ENCODE measurements at places on chromosomes 16 and 17.

DNA sequence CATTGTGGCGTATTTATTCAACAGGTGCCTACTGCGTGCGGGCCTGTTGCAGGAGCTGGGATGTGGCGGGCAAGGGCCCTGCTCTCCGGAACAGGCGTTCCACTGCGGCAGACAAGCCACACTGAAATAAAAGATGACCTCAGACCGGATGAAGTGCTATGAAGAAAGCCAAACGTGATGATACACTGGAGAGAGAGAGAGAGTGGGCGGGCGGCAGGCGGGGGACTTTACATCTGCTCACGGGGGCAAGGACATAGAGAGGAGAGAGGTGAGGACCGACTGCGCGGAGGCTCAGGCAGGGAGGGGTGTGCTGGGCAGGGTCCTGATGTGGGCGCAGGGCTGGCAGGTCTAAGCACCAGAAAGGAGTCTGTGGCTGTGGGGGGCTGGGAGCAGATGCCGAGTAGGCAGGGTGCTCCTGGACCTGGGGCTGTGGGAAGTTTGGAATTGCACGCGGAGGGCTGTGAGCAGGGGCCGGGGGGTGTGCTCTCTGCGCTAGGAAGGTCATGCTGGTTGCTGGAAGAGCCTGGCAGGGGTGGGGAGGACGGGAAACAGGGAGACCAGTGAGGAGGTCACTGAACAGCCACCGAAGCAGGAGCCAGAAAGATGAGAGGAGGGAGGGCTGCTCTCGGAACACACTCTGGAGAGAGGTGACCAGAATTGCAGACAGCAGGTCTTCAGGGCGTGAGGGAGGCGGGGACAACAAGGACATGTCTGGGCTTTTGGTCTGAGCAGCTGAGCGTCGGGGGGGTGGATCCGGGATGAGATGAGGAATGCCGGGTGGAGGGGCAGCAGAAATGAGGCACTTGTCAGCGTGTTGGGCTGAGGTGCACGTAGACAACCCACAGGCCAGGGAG lies 9.9 kb downstream of the MXRA7 start:
- DNase-seq: no peak

DNA sequence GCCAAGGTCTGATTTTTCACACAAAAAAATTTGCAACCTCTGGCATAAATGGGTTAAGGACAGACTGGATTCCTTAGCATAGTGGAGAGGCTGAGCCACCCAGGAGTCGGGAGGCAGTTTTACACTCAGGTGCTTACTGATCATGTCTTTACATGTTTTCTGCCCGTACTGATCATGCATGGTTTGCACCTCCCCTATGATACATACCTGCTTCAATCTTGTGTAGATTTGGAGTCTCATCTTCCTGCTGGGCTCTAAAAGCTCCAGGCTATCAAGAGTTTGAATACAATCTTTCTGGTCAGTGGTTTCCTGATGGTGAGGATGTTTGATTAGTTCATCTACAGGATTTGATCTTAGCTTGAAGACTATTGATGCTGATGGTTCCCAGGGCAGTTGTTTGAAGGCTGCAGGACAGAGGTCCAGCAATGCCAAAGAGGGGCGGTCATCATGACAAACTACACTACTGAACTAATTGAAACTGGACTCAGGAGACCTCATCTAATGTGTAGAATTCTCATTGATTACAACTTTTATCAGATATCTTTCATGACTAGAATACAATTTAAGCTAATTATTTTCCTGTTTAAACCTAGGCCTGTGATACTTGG lies 6.9 kb downstream of the C1QBP start:
- no peak for DNase-seq

DNA sequence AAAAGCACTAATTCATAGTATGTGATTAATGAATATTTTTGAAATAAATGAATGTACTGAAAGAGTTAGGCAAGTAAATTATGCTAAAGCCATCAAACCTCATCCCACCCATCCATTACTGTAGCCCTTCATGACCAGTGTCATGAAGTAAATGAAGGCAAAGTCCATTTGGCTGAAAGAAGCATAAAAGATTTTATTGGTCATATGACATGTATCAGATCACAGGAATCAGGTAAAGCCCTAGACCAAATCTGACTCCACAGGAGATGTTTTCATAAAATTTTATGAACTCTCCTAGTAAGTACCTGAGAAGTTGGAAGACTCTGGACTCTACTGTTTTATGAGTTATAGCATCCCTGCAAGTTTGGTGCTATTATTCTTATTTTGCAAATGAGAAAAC lies 213.5 kb downstream of the TMEM114 start:
- no peak for DNase-seq

DNA sequence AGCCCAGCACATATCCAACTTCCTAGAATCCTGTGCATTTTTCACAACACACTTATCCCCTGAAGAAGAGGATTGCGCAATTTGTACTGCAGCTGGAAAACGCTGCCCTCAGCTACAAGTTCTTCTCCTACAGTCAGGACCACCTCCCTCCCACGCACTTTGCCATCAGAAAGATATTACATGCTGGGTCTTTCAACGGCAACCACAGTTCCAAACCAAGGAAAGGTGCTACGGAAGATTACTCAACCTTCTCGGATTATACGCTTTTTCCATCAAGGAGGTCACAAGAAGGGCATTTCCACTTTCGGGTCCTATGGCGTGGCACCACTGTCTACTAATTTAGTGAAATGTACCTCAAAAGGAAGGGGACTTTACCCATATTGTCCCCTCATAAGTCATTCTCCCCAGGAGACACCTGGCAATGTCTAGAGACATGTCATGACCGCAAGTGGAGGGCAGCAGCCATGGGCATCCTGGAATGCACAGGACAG lies 35.2 kb downstream of the USP7 start:
- DNase-seq: no peak

DNA sequence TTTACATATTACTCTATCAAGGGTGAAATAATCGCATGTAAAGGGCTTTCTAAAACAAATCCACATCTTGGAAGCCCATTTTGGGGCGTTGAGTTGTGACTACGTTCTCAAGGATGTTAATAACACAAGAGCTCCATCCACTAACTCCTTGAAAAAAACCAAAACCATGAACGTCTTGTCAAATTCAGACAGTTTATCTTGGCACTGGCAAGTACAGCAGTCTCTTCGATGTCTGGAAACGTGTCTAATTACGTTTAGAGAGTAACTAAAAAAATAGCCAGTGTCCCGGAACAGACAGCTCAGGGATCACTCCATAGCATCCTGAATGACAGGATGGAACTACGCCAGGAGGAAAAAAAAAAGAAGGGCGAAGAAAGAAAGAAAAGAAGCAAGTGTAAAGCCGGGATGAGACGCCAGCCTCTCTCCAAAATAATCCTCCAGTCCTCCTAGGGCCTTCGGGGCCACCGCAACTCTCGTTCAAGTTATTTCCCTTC lies 954 bp downstream of the MYO1D start:
- DNase-seq: no peak

GRCh38 chr17:50352693-50353599 lies 7.0 kb downstream of the XYLT2 start:
- DNase-seq: no peak

- DNase-seq: no peak
Measured at GRCh38 chr16:60485872-60486489, 1550.3 kb downstream of the CDH8 start.

GRCh38 chr17:17621254-17621653 lies 29.7 kb upstream of the PEMT start:
- DNase-seq: no peak

DNA sequence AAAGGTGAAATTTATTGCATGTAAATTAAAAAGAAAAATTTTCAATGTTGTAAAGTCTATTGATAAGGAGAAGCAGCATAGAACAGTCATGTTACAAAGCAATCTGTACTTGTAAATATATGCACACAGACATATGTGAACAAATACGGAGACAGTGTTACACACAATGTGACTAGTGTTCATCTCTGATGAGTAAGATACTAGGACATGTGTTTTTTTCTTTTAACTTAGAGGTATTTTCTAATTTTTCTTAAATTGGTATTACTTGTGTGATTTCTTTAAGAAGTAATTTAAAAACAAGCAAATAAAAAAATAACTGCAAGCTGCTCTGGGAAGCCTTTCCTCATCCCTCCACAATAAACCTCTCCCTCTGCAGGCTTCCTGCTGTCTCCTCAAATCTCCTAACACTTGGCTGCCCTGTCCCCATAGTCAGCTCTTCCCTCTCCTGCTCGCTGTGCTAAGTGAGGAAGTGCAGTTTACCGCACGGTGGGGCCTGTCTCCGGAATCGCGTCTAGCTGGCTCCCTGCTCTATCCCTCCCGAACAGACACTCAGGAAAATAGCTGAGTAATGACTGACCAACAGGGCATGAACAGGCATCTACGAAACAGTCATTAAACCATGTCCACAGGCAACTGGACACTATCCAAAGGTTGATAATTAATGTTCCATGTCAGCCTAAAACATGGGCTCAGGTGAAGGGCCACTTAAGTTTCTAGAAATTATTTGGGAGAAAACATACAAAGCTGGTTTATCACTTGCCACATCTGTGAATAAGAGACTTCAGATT lies 35.9 kb downstream of the CMTM4 start:
- DNase-seq: no peak

- DNase-seq: peak; percentile 41
Measured at GRCh38 chr17:78748730-78749317, 33.2 kb downstream of the CYTH1 start.

GRCh38 chr17:37774504-37774903 lies 29.6 kb upstream of the HNF1B start:
- DNase-seq: no peak

DNA sequence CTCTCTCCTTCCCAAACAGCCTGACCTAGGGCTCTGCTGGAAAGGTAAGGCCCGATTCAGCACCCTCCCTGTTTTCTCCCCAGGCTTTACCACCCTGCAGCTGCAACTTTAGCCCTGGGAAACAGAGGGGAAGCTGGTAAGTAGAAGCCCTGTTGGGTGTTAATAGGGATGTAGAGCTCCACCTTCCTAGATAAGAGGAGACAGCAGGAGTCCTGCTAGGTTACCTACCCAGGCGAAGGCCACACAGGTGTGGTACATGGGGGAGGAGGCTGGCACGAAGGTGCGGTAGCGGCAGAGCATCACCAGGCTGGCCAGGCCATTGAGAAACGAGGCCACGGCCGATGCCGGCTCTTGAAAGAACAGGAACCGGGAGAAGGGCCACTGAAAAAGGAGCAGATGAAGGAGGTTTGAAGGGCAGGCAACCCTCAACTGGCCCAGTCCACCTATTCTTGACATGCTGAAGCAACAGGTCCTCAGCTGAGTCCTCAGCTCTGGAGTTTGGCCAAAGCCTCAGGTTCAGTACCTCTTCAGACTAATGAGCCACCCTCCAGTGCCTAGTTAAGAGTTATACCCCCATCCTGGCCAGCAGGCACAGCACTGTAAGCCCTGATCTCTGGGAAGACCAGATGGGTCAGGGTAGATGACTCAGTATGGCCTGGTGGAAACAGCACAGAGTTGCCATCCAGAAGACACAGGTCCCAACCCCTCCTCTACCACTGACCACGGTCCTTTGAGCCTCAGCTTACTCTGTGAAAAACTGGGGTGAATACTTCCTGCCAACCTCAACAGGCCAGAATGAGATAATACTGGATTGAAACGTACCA lies 3.3 kb downstream of the PGAP3 start:
- no peak for DNase-seq

DNA sequence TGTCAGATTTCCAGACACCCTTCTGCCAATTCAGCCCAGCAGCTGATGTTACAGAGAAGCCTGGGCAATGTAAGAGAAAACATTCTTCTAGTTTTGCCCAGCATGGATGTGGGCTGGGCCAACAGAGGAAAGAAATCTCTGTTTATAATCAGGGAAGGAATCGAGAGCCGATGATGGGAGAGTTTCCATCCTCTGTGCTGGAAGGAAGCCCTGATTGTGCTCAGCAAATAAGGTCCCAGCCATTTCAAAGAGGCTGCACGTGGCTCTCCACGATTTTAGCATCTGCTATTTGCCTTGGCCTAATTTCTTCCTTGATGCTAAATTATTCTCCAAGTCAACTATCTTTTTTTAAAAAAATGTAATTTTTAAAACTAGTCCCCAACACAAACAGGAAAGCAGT lies 70.0 kb downstream of the IRX6 start:
- DNase-seq: no peak

- no peak for DNase-seq
Measured at GRCh38 chr17:62916684-62917571, 49.1 kb upstream of the TANC2 start.

GRCh38 chr17:1966274-1967086 lies 58.7 kb downstream of the RTN4RL1 start:
- DNase-seq: no peak

- DNase-seq: no peak
Measured at GRCh38 chr16:88316941-88317612, 65.7 kb upstream of the ZNF469 start.

DNA sequence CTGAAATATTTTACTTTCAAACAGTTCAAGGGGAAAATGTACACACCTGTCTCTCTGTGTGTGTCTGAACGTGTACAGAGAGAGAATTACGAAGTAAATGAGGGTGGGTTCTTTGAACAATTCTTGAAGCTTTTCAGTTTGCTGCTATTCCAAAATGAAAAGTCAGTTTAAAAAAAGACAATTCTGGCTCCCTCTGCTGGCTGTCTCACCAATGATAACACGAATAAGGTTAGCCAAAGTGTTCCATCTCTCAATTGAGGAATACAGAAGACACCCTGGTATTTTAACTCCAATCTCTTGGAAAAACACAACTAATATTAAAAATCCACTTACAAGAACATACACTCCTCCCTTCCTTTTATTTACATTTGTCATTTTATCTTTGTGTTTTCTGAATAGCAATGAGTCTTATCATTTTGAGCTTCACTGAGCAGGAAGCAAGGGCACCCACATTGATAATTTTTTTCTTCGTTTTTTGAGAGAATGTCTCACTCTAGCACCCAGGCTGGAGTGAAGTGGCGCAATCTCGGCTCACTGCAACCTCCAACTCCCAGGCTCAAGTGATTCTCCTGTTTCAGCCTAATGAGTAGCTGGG lies 20.5 kb downstream of the EFTUD2 start:
- DNase-seq: no peak

GRCh38 chr17:29574732-29575510 lies 6.4 kb downstream of the TP53I13 start:
- no peak for DNase-seq

DNA sequence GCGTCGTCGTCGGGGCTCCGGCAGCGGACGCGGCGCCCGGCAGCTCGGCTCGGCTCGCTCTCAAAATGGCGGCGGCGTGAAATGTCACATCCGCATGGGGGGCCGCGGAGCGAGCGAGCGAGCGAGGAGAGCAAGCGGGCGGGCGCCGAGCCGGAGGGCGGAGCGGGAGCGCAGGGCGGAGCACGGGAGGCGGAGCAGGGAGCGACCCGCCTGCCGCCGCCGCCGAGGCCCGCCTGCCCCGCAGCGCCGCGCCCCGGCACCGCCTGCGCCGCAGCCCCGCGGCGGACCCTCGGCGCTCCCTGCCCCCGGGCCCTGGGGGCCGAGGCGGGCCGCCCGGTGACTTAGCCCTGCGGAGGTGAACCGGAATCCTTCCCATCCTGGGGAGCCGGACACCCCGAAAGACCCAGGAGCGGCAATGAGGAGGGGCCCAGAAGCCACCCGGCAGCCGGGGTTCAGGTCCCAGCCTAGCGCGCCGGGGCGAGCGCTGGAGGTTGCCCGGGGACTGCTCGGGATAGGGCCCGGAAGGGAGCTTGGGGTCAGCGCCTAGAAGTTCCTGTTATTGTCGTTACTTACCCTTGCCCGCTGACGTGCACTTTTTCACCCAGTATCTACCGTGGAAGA lies at the start of gene USP7:
Gene USP7 (minus strand): TSS at position 86 of the 621 bp plus-strand sequence. CDS start 621 bp downstream, outside the sequence.
- DNase-seq: peak; percentile 83
